ENCODE measurements at places on chromosomes 5 and 9.

DNA sequence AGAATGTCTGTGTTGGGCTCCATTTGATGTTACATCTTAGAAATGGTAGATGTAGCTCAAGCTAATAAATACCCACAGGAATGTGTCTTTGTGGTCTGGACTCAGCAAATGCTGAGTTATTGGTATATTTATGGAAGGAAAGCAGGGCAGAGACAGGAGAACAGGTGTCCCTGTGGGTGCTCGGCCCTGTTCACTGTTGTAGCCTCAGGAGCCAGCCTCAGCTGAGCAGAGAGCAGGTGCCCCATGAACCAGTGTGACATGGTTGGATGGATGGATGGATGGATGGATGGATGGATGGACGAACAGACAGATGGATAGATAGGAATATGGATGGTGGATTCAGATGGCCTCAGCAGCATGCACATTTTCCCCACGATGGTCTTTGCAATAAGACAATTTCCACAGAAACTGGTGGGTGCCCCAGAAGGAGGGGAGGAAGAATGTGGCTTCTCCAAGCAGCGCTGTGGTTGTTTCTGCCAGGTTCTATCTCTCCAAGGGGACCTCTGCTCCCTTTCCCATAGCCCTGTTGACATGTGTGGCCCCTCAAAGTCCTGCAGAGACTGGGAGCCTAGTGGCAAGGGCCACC, 8.2 kb upstream of the IRF1 start:
- peak; percentile 32 for DNase-seq

- DNase-seq, result no peak
Observed at GRCh38 chr9:129414993-129415941, 205.6 kb downstream of the C9orf50 start.

DNA sequence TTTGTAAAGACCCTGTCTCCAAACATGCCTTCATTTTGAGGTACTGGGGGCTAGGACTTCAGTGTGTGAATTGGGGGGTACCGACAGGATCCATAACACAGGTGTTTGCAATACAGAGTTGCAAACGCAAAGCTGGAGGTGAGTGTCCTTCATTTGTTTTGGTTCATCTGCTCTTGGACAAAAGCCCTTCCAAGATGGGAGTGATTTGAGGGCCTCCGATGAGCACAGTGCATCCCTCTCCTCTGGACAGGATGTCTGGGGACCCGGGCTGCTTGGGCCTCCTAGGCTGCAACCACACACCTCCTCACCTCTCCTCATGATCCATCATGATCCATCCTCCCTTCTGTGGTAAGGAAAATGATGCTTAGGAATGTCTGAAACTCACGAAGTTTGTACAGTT, 23.8 kb downstream of the FGD3 start:
- no peak for DNase-seq

DNA sequence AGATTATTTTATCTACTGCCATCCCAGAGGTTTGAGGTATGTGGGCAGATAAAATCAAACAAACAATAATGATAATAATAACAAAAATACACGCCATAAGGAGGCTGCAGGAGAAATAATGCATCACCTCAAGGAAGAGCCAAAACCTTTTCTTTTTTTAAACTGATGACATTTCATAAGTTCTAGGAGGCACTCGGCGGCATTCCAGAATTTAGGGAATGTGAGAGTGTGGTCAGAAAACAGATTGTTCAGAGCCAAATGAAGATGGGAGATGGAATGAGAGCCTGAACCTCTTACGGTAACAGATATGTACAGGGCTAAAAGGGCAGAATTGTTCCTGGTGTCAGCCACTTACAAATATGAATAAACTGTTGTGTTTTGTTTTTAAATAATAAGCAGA, 615.0 kb upstream of the CHD1 start:
- DNase-seq, result no peak

DNA sequence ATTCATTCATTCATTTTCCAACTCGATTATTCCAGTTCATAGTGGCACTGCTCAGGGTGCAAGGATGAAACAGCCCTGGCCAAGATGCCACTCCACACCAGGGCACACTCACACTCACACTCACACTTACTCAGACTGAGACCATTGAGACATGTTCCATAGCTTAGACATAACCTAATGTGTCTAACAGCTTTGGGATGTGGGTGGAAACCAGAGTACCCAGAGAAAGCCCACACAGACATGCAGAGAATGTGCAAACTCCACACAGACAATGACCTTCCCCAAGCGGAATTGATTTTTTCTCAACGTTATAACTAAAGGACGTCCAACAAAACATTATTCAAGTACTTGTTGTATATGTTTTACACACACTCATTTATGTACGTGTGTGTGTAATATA, 1363.5 kb downstream of the EFNA5 start:
- DNase-seq, result no peak

DNA sequence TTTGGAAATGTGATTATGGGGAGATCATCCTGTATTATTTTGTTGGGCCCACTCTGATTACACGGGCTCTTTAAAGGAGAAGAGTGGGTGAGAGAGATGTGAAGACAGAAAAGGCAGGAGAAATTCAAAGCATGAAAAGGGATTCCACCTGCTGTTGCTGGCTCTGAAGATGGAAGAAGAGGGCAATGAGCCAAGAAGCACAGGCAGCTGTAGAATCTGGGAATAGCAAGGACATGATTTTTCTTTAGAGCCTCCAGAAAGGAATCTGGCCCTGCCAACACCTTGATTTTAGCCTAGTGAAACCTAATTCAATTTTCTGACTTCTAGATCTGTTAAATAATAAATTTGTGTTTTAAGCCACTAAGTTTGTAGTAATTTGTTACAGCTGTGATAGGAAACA, 11.3 kb downstream of the C9 start:
- no peak for DNase-seq

- DNase-seq, result no peak
Observed at GRCh38 chr5:92852219-92852618, 728.8 kb downstream of the NR2F1-AS1 start.

- DNase-seq, result no peak
Observed at GRCh38 chr5:125034331-125034730, 287.9 kb upstream of the ZNF608 start.

GRCh38 chr5:89110916-89111646, 228.1 kb upstream of the MEF2C start:
- DNase-seq, result no peak

GRCh38 chr5:177303925-177304391, 359 bp downstream of the PRELID1 start:
- no peak for DNase-seq

DNA sequence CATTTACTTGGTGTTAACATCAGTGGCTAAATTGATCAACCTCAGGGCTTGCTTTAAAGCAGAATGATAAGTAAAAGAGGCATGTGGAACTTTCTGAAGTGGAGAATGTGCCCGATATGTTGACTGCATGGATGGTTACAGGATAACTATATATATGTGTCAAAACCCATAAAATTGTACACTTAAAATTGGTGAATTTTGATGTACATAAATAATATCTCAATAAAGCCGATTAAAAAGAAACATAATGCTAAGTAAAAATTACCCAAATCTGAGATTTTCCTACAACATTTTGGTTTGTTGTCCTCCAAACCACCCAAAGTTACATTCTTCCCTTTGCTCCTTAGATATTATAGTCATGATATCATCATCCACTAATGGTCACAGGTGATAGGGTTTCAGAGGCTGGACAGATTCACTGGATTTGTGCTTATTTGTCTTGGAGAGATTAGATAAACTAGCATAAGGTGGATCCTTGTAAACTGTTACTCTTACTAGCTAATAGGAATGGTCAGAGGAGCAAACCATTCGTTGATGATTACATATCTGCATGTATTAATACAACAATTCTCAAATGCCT, 119.7 kb upstream of the RPS23 start:
- DNase-seq, result no peak

DNA sequence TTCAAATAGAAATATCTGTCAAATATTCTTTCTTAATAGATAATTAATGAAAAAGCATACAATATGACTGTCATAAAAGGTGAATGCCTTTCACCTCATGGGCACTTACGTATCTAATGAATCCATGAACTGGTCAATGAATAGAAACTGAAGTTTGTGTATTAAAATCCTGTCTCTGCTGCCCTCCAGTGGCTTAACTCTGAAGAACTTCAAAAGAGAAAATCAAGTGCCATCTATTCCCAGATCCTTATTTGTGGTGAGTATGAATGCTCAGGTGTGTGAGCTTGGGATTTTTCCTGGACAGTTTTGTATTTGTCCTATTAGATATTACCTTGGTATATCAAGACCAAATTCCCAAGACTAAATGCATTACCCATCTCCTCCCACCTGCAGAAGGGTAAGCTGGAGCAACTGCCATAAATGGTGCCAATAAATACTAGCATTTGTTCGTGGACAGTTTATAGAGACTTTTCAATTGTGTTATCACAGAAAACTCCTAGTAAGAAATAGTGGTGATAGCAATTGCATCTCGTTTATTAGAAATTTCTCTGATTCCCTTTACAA, 44.0 kb upstream of the SVEP1 start:
- no peak for DNase-seq

GRCh38 chr9:16816011-16816410, 54.5 kb downstream of the BNC2 start:
- DNase-seq, result no peak

GRCh38 chr5:159156426-159157238, 52.7 kb downstream of the RNF145 start:
- DNase-seq, result no peak

DNA sequence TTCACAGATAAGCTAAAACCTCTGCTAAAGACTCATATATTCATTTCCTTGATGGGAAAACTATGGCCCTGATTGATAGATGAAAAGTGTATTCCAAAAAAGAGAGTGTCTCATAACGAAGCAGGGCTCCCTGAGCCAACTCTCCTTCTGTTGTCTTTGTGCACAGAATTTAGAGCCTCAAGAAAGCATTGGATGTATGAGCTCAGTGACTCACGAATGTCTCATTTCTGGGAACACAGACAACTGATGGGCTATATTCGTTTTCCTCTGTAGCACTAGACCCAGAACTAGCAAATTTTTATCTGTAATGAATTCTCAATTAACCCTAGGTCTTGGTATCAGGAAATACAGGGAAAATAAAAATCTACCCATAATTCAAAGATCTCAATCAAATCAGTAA, 88.4 kb downstream of the LMNB1 start:
- no peak for DNase-seq

GRCh38 chr5:149127394-149127955, 13.8 kb upstream of the ABLIM3 start:
- DNase-seq, result no peak

DNA sequence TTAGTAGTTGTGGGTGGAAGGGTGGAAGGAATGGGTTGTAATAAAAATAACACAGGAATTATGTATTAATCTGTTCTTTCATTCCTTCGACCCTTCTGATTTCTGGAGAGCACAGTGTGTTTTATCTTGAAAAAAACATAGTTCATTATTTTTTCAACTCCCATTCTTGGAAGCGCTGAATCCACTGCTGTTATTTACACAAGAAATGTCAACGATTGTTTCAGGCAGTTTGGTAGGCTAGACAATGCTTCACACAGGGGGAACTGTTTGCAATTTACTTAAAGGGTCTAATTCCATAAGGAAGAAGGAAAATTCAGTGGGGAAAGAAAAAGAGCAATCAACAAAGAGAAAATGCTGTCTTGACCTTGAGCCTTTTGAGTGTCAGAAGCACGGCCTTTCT, 142.9 kb downstream of the TLE1 start:
- no peak for DNase-seq

GRCh38 chr5:36720688-36721087, 114.3 kb downstream of the SLC1A3 start:
- no peak for DNase-seq

- no peak for DNase-seq
Observed at GRCh38 chr5:174725261-174725990, 1.0 kb downstream of the MSX2 start.

GRCh38 chr5:116510517-116510916, 64.1 kb downstream of the SEMA6A start:
- no peak for DNase-seq

DNA sequence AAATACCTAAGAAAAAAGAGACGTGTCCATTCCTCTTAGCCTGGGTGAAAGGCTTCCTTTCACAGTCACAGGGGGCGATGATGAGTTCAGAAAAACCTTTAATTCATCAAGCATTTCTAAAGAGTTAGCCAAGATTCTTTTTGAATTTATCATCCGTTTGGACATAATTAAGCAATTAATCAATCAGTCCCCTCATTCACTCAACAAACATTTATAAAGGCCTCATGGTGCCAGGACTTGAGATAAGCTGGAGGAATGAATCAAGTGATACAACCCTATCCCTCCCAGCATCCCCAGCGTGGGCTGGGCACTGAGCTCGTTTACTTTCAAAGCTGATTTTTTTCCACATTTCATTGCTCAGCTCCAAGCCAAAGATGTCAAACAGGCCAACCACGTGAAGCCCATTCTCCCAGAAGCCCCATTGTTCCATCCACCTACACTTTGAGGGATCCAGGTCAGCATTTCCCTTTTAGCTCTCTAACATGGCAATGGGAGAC, 140.5 kb downstream of the SLIT3 start:
- no peak for DNase-seq

DNA sequence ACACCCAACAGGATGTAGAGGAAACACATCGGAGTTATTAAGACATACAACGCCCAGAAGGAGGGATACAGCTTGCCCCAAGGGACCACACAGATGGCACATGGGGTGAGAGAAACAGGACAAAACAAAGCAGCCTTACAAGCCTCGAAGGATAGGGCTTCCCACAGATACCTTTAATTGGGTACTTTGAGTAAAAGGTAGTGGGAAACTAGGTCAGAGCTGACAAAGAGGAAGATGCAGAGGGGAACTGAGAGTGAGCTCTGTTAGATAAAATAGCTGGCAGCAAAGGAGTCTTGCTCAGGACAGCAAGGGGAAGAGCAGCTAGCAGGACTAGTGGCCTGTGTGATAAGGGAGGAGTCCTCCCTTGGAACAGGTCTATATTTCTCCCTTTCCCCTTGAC, 48.2 kb downstream of the OTP start:
- no peak for DNase-seq
